ENCODE measurements at places on chromosomes 2 and 18.

DNA sequence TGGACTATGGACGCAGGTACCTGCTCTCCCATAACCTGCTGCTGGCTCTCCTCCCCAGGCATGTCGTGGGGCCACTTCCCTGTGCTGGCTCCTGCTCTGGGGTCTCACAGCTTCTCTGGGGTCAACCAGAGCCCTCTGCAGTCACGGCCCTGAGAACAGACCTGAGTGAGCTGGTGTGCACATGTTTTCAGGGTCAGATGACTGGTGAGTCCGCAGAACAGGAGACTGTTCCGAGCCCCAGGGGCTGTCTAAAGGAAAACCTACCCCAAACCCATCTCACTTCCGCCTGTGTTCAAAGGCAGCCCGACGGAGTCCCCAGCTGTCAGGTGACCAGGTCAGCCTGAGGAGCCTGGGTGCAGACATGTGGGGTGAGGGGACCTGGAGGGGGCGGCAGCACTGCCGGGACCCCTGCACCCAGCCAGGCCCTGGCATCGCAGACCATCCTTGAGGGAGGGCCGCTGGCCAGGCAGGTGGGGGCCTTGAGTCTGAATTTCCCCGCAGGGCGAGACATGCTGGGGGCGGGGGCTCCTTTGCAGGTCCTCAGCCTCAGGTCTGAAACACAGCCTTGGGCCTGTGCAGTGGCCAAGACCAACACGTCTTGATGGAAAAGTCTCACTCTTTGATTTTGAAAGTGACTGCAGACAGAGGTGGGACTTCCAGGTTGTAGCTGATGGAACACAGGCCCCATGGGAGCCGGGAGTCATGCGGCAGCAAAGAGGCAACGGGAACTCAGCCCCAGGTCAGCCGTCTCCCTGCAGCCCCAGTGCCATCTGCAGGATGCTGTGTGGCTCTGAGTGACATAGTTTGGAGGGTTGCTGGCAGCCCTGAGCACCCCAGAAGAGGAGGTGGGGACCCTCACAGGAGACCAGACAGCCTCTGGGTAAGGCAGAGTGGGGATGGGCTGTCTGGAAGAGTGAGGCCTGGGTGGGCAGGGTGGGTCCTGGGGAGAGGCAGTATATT, 65.3 kb downstream of the TWIST2 start:
- DNase-seq = no peak

DNA sequence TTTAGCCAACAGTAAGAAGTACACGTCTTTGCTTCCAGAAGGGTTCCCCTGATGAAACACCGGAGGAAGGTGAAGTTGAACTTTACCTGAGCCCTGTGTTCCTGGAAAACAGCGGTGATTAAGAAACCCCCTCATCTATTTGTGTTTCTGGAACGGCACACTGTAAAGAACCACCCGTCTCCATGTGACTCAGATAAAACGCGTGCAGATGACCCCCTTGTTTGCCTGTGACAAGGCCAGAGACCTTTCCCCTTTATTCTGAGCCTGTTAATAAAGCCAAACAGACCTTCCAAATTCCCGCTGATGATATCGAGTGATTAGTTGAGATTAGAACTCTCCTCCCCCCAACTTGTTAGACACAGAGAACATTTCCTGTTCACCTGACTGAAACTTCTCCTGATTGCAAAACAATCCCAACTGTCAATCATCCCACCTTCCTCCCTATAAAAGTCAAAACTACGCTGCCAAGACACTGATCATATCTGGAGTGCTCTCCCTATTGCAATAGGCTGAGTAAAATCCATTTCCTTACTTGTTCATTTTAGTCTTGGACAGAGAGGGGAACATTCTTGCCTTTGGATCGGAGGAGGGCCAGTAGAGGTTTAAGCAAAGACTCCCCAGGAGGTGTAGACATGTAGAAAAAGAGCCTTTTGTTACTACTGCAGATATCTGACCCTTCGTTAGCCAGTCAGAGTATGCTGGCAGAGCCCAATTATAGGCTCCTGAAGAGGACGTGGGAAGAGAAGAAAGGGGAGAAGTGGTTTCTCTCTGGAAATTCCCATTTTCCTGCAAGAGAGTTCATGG, 914 bp upstream of the IWS1 start:
- no peak for DNase-seq

- DNase-seq = no peak
Measured at GRCh38 chr2:31979956-31980355, 30.9 kb downstream of the MEMO1 start.

GRCh38 chr2:11863103-11863502, 116.7 kb downstream of the LPIN1 start:
- no peak for DNase-seq

GRCh38 chr18:10928772-10929373, 220.5 kb downstream of the PIEZO2 start:
- DNase-seq = peak; percentile 93

DNA sequence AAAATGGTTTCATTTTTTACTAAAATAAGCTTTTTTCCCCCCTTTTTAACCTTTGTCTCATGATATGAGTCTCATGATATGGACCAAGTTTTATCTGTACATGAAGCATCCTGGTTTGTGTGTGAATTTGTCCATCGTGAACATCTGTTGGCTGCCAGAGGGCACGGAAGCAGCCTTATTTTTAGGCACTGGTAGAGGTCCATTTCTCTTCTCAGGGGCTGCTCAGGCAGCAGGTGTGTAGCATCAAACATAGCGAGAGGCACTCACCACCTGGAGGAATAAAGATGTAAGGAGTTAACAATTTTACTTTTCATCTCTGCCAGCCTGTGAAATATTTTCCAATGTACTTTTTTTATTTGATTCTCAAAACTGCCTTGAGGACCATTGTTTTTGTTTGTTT, 134.5 kb downstream of the RHBDD1 start:
- DNase-seq = no peak

DNA sequence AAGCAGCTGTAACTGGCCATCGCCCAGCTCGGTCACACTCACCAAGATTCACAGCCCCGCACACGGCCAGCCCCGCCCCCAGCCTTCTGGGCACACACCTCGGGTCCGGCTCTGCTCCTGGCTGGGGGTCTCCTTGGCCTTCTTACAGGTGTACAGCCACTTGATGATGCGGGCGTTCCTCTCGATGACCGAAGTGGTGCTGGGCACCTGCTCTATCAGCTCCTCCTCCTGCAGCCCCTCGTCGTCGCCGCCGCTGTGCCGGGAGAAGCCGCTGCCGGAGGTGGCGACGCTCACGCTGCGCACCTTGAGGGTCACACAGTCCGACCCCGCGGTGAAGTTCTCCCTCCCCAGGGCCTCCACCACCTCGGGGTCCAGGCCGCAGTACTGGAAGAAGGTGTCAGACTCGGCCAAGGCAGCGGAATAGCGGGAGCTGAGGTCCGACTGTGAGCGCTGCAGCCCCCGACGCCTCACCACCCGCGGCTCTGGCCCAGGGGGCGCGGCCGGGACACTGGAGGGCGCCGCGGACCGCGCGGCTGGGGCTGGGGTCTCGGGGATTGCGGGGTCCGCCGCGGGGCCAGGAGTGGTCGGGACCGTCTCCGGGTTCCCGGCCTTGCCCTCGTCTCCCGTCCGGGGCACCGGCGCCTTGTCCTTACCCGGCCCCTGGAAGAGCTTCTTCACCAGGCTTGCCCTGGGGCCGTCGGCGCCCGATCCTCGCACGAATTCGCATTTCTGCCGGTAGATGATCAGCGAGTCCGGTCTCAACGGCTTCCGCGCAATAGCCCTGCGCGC, 769 bp downstream of the FAM110C start:
- no peak for DNase-seq
